Activated naive CD4-positive, alpha-beta T cell treated with anti-CD3 and anti-CD28 coated beads, Interleukin-2, amount 50 U/mL, for 16 hours (primary cell): ENCODE measurements at places on chromosomes 2 and 18.

GRCh38 chr2:80126596-80127189 lies 177.9 kb downstream of the LRRTM1 start:
- no peak for DNase-seq

DNA sequence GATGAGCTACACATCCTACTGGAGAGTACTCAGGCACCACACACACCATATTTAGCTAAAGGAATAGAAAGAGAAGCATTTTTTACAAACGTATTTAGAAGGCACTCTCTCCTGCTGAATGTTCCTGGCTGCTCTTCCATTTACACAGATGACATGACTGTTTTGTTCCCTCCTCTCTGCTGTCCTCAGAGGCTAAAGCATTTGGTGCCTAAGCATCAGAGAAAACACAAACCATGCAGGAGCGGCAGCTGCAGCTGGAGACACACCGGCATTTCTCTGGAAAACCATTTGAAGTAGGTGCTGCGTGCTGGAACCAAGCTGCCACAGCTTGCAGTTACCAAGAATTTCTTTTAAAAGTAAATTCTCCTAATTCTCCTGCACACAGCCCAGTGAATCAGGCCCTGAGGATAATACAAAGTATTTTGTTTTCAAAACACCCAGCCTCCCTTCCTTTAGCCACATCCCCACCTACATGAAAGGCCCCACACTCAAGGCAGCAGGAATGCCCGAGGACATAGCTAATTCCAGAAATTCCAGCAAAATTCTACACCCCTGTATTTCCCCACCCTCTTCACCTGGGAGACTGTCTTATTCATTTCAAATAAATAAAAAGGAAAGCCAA lies 488.9 kb upstream of the SOX11 start:
- DNase-seq, result no peak

DNA sequence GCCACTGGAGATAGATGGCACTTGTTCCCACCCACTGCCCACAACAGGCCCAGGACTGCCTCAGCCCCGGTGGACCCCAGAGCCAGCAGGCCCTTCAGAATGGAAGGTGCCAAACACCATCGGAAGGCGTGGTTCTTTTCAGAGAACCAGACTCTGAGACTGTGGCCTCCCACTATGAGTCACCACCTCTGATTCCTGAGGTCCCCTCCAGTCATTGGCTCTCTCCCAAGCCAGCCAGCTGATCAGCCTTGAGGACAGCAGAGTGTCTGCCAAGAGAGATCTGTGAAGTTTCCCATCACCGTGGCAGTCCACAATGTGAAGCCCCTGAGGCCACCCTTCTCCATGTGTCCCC lies 10.4 kb upstream of the MAP3K2 start:
- no peak for DNase-seq

DNA sequence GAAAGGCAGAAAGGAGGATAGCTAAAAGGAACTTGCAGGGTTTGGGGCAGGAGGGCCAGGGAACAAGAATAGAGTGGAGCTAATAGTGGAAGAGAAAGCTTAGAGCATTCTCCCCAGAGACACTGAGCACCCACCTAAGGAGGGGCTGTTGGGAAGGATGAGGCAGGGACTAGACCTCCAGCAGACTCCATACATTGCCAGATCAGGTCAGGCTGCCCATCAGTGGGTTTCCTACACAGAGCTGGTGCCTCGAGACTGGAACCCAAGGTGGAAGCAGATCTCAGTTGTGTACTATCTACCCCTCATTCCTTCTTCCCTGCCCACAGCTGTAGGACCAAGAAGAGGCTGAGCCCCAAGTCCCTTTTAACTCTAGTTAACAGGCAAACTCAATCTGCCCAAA lies 148.5 kb downstream of the ZFP36L2 start:
- DNase-seq, result no peak

GRCh38 chr2:119864318-119864717 lies 104.6 kb downstream of the PTPN4 start:
- DNase-seq, result no peak

GRCh38 chr2:189829102-189829833 lies 45.0 kb downstream of the PMS1 start:
- no peak for DNase-seq
